Caudate nucleus (tissue), 63 donors: ENCODE measurements at places on chromosomes 1 and 21.

- DNase-seq = no peak
These were observed 32.4 kb downstream of the EIF2D start for GRCh38 chr1:206579747-206580437.

DNA sequence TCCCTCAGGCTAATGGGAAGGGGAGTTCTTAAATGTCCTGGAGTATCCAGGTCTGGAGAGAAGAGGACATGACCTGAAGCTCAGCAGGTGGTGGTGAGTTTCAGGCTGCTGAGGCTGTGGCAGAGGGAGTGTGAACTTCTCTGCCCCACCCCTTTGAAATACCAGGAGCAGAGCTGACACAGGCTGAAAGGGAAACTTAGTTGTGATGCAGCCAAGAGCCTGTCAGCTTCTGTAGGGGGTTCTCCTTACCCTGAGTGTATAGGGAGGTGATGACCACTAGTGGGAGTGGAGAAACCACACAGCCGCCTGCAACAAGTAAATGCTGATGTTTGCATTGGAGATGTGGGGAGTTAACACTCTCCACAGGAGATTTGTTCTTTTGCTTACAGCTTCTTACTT, 152.3 kb downstream of the FCRL5 start:
- no peak for DNase-seq

GRCh38 chr1:234342774-234343173, 30.5 kb upstream of the COA6 start:
- no peak for DNase-seq

DNA sequence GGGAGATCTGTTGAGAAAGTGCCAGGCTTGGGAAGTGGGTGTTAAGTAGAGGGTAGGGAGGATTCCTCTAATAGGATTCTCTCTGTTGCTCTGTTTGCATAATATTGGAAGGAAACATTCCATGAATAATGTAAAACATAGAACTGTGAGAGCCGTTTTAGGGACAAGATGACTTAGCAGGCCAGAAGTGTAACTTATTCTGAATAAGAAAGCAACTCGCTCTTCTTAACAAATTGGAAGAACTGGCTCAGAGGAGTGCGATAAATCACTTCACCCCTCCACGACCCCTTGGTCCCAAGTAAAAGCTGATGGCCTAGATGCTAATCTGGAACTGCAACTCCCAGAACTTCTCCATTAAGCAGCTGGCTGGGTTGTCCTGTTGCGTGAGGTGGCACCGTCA, 19.1 kb downstream of the SIM2 start:
- DNase-seq = no peak

GRCh38 chr1:236172041-236172579, 29.8 kb downstream of the GPR137B start:
- DNase-seq = no peak

- DNase-seq = no peak
These were observed 154.5 kb upstream of the KCND3 start for GRCh38 chr1:112143871-112144441.

GRCh38 chr1:227939791-227940771, 7.7 kb downstream of the WNT9A start:
- DNase-seq = no peak

- DNase-seq = no peak
These were observed 3.6 kb upstream of the BACH1 start for GRCh38 chr21:29295066-29295650.

DNA sequence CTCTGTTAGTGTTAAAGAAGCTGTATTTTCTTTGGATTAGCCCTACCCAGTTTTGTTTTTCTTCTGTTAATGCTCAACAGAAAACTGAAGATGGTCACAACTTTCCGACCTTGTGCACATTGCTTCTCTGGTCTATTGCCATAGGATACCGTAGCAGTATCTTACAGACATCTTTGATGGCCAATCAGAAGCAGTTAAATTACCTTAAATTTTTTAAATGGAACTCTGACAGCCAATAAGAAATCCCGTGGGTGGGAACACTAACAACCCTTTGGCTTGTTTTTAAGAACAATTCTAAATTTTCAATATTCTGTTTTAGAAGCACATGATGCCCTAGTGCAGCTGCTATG, 17.2 kb downstream of the NFYC start:
- DNase-seq = no peak

GRCh38 chr1:55378582-55378981, 163.4 kb upstream of the USP24 start:
- DNase-seq = no peak

GRCh38 chr1:217527151-217527550, 103.7 kb downstream of the GPATCH2 start:
- DNase-seq = no peak

GRCh38 chr1:202282025-202282371, 59.7 kb downstream of the UBE2T start:
- no peak for DNase-seq
